ENCODE measurements at places on chromosomes 6 and 20.

- DNase-seq = no peak
Observed at GRCh38 chr6:31528821-31529328, at the start of gene MCCD1. Gene MCCD1 (plus strand): TSS chr6:31528962. CDS start chr6:31529015, 53 bp downstream.

DNA sequence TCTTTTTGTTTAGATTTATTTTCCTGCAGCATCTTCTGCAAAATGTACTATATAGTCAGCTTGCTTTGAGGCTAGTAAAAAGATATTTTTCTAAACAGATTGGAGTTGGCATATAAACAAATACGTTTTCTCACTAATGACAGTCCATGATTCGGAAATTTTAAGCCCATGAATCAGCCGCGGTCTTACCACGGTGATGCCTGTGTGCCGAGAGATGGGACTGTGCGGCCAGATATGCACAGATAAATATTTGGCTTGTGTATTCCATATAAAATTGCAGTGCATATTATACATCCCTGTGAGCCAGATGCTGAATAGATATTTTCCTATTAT is 3.2 kb downstream of the FOXC1 start:
- DNase-seq = peak; percentile 73

- no peak for DNase-seq
Observed at GRCh38 chr6:94785514-94785913, 791.8 kb upstream of the MANEA start.

DNA sequence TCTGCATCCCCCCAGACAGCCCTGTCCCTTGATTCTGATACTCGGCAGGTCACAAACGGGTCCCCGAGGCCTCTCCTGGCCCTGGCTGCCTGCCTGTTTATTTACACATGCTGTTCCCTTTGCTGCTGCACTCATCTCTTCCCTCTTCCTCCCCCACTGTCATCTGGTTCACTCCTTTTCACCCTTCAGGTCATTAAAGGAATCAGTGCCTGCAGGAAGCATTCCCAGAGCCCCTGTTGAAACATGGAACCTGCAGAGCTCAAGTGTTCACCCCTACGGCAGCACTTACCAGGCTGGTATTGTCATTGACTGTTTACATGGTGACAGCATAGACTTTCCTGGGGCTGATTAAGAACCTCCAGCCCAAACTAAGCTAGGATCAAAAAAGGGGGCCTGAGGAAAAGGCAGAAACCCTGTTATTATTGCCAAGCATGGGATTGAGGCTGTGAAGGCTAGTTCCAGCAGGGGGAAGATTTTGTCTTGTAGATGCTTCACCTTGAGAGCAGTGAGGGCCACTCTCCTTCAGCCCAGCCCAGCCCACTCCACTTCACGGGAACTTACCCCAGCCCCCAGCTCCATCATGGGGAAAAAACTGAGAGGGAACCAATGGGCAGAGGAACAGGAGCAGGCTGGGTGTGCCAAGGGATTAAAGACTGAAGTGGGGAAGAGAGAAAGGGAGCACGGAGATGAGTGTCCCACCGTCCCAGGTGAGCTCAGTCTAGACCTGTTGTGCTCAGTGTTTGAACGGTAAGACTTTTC is 73.2 kb downstream of the JPH2 start:
- no peak for DNase-seq

- no peak for DNase-seq
Observed at GRCh38 chr6:106630366-106630765, 988 bp downstream of the QRSL1 start.

GRCh38 chr6:144156338-144156737 is 6.0 kb downstream of the STX11 start:
- DNase-seq = peak; percentile 34

- no peak for DNase-seq
Observed at GRCh38 chr6:89050697-89051096, 29.9 kb upstream of the PNRC1 start.

Measured in AG10803 (cell line).